Neural progenitor cell (in vitro differentiated cells): ENCODE measurements at places on chromosomes 13 and 19. TPM values are rescaled to one million over a fixed set of nuclear protein-coding genes. Genes with fewer than 3 reads are reported as not detected.

DNA sequence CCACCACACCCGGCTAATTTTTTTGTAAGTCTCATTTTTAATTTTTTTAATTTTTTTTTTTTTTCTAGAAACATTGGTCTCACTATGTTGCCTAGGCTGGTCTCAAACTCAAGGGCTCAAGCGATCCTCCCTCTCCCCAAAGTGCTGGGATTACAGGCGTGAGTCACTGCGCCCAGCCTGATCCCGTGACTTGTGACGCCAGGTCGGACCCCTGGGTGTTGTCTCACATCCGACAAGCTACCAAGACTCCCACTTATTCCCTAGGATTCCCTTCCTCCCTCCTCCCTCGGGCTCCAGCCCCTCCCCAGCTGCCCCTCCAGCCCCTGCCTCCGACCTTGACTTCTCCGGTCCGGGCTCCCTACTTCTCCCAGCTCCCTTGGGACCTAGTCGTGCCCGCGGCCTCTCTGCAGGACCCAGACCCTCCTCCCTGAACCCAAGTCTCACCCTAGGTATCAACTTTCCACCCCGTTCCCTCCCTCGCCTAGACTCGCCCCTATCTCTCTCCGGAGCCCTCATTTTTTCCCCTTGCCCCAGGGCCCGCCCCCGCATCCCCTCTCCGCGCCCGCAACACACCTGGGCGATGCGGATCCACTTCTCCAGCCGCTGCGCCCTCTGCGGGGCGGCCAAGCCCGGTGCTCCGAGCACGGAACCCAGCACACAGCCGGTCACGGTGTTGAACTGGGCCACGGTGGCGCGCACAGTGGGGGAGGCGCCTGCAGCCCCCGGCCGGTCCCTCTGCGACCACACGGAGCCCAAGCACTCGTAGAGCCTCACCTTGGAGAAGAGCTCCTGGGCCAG lies 13.1 kb downstream of the RGL3 start:
- DNase-seq = peak; percentile 46

The PSG1 gene
- total RNA-seq = not detected in 2 replicates

The FUT1 gene
- 2.9 and 5.1 TPM in 2 replicates for total RNA-seq

The CYP4F2 gene
- total RNA-seq = not detected in 2 replicates

The LILRB3 gene
- not detected in 2 replicates for total RNA-seq

The CCDC169 gene
- total RNA-seq = 5.0 and 6.3 TPM in 2 replicates

GRCh38 chr19:15315101-15315500 lies 17.2 kb downstream of the BRD4 start:
- DNase-seq = no peak
